ENCODE measurements at places on chromosomes 3 and 15. TPM values are rescaled to one million over a fixed set of nuclear protein-coding genes. Genes with fewer than 3 reads are reported as not detected.

ANKRD63 gene
- total RNA-seq = 0.89 TPM

SSUH2 gene
- 0.76 TPM for total RNA-seq

CLEC3B gene
- 0.57 TPM for total RNA-seq

APOD gene
- total RNA-seq = 0.76 TPM

INKA1 gene
- total RNA-seq = 1.6 TPM

CAMK2N2 gene
- total RNA-seq = 5.1 TPM

RYR3 gene
- not detected for total RNA-seq

CDCP1 gene
- total RNA-seq = 196 TPM

TTC21A gene
- total RNA-seq = 5.6 TPM

LYZL4 gene
- total RNA-seq = not detected

DET1 gene
- total RNA-seq = 2.5 TPM

- DNase-seq = no peak
Observed at GRCh38 chr3:89038869-89039268, 68.6 kb upstream of the EPHA3 start.

DNA sequence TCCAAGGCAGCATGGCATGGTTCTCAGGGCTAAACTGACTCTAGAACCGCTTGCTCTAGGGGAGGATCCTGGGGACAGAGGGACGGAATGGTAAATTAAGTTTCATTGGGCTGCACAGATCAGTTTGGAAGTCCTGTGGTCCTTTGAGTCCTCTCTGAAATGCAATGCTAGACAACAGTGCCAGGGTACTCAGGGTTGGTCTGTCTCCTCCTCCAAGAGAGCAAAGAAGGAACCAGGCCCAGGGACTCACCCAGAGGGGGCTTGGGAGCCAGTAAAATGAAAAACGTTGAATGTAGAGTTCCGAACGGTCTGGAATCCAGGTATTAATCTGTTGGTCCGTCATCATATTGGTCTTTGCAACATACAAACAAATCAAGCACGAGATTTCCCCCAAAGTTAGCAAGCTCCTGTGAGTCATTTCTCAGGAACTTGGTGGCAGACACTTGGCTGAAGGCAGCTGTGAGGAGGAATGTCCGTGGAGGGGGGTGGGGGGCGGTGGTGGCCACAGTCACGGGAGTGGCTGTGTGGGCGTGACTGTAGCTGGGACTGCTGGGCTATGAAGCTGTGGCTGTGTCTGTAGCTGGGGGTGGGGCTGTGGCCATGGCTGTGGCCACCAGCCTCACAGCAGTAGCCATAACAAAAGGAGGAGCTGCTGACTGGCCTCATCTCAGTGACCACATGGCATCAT, 361.0 kb downstream of the SHQ1 start:
- DNase-seq = peak; percentile 19

- DNase-seq = no peak
Observed at GRCh38 chr15:99711625-99712024, 21.6 kb downstream of the LYSMD4 start.

- DNase-seq = no peak
Observed at GRCh38 chr3:139944256-139944910, 9.4 kb downstream of the CLSTN2 start.

DNA sequence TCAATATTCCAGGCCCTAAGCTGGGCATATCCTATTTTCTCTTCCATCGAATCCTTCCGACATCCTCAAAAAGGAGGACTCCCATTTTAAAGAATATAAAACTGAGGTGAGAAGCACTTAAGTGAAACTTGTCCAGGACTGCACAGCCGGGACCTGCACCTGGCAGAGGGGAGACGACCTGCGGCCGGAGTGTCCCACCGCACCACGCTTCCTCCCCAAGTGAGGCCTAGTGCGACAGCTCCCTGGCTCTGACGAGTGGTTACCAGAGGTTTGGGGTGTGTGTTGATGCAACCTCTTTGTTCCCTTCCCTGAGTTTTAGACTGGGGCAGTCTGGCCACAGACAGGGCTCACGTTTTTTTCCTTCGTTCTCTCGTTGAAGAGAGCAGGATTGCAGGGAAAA, 24.9 kb upstream of the ATP2B2 start:
- no peak for DNase-seq

- DNase-seq = no peak
Observed at GRCh38 chr15:39583596-39584265, 2.9 kb downstream of the THBS1 start.

- DNase-seq = no peak
Observed at GRCh38 chr3:157374933-157375332, 61.7 kb upstream of the PTX3 start.

DNA sequence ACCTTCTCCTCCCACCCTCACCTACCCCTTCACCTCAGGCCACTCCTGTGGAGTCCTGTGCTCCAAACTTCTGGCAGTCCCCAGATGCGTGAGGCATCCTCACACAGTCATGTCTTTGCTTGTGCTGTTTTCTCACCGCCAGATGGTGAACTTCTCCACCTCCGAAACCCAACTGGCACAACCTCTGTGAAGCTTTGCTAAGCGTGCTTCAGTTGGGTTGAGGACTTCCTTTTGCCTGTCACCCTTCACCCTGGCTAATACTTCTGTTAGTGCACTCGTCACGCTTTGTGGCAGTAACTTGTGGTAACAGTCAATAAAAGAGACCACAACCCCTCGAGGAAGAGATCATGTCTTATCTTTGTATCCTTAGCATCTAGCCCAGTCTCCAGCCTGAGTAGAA, 42.0 kb upstream of the SKOR1 start:
- DNase-seq = no peak

DNA sequence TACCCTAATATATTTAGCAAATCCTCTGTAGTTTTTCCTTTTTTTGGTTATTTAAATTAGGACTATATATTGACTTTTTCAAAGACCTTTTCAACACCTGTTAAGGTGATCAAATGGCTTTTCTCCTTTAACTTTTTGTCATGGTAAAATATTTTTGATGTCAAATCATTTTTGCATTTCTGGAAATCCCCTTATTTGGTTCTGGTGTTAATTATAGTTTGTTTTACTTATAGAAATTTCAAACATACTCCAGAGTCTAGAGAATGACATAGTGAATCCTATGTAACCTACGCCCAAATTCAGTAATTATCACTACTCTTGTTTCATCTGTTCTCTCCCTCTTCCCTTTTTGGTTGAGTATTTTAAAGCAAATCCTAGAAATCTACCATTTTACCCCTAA, 121.3 kb upstream of the TBL1XR1 start:
- no peak for DNase-seq

DNA sequence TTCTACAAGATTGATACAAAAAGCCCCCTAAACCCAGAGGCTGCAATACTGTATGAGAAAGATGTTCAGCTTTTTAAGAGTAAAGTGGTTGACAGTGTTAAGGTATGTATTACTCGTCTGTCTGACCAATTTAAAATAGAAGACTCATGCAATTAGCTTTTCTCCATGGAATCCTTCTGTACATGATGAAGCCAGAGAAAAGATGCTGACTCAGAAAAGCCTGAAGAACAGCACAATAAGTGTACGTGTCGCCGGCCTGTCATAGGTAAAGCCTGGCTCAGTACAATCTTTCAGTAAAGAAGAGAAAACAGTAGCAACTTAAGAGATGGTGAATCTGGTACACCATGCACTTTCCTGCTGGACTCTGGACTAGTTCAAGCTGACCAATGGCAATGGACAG, 16.4 kb downstream of the NEK4 start:
- DNase-seq = no peak

- no peak for DNase-seq
Observed at GRCh38 chr15:79923079-79923514, 26.3 kb upstream of the MTHFS start.

GRCh38 chr3:14460342-14461005, 58.1 kb downstream of the SLC6A6 start:
- DNase-seq = no peak

- DNase-seq = no peak
Observed at GRCh38 chr3:23816721-23817120, 11.0 kb downstream of the UBE2E1 start.

DNA sequence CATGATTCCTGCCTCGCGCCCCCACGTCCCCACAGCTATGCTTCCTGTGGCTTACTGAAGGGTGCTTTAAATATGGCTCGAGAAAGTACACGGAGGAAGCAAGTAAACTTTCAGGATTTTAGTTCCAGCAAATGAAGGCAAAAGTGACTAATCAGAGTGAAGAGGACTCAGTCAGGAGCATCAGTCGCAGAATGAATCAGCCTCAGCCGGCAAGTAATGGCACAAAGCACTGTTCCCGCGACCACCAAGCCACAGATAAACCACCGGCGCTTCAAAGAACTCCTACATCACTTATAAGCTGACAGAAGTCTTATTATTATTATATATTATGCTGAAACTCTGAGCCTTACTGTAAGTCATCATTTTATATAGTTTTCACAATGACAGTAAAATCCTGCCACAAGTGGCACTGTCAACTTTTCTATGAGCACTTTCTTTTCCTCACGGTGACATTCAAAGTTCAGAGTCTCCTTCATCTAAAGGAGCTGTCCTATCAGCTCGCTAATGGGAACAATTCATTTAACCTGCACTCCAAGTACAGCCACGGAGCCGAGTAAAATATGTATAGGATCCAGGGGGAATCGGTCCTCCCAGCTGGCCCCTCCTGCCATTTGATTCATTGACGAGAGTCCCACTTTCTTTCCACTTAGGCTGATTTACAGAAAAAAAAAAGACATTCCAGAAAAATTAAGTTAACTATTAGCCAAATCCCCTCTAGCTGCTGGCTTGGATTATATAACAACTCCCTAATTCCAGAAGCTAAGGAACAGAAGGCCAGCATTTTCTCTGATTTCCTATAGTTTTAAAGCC, 217.0 kb upstream of the ICE2 start:
- no peak for DNase-seq

GRCh38 chr15:78438619-78439285, 736 bp downstream of the IREB2 start:
- DNase-seq = no peak

DNA sequence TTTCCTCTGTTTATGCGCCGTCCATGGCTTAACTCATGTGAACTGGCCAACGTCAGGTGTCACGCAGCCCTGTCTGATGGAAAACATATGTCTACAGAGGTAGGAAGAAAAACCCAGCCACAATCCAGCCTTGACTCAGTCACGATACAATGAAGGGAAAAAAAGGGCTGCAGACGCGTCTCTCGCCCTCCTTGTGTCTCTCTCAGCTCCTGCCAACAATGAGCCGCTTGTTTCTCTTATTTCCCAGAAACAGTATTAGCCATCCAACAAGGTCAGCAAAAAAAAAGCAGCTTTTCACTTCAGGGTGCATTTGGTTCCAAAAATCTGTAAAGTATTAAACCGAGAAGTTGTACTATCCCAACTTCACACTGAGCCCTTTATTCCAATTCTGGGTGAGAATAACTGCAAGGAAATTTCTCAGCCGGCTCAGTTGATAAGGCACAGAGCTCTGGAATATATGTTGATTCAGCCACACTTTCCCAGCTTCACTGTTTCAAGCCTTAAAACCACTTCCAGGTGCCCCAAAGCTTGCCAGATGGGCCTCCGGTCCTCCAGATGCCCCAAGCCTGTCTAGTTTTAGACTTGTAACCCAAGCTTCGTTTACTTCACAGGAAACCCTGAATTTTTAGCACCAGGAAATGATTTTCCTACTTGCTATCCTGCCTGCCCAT, 79.4 kb downstream of the TM4SF4 start:
- no peak for DNase-seq

- DNase-seq = no peak
Observed at GRCh38 chr3:186315581-186316354, 46.3 kb downstream of the DGKG start.

DNA sequence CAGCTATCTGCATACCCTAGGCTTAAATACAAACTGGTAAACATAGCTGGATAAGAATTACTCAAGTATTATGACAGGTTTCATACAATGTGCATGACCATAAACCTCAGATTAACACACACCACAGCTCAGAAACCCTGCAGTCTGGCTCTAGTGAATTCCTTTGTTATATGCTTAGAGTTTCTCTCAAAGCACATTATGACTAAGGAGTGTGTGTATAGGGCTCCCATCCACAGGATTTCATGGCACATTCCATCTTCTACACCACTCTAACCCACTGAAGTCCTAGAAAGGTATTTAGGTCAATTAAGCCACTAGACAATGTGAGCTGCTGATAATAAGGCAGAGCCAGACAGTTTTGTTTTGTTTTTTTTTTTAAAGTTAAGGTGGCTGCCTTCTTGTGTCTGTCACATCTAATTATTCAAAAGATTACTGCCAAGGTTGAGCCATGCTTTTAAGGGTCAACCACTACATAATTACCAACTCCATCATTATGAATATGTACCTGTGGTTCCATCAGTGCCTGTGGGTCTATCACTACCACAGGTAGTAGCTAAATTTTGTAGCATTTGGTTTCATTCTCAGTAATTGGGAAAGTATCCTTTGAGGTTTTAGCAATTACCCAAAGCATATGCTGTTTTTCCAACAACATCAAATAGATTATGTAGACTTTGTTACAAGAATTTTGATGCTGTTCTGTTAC, 107.0 kb downstream of the ALCAM start:
- DNase-seq = no peak

GRCh38 chr3:129230311-129231019, 18.9 kb upstream of the COPG1 start:
- no peak for DNase-seq

DNA sequence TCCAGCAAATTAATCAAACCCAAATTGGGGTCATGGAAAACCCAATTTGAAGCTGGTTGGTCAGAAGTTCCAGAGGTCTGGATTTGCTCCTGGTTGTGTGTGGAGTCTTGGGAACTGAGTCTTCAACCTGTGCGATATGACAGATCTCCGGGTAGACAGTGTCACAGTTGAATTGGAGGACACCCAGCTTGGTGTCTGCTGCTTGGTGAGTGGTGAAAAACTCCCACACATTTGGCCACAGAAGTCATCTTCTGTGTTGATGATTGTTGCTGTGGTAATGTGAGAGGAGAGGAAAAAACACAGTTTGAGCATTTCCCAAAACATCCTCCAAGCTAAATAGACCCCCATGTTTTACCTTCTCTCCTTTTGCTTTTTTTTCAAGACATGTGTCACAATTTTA, 218.1 kb downstream of the TP63 start:
- DNase-seq = no peak

GRCh38 chr3:66115858-66116654, 77.3 kb upstream of the MAGI1 start:
- peak; percentile 64 for DNase-seq

DNA sequence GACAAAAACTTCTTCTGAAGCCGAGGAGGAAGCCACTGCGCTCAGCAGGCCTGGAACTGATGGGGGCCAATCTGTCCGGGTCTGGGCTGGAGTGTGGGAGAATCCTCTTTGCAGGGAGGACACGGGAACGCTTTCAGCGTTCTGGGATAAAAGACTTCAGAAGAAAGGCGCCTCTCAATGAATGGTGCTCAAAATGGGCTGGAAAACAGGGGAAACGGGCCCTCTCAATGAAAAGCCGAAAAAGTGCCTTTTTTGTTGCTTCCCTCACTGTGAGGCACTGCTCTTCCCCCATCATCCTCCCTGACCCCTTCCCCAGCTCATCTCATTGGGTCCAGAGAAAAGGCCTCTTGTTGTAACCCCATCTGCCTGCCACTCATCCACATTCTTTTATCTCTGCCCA, 119.5 kb upstream of the LRIG1 start:
- no peak for DNase-seq

- DNase-seq = no peak
Observed at GRCh38 chr15:39555885-39556284, 25.0 kb upstream of the THBS1 start.

GRCh38 chr3:16741890-16742289, 136.7 kb upstream of the DAZL start:
- DNase-seq = no peak

Measured in HCT116 (cell line).